ENCODE measurements at places on chromosomes 2 and 18. TPM values are rescaled to one million over a fixed set of nuclear protein-coding genes. Genes with fewer than 3 reads are reported as not detected.
A peak's percentile ranks its signal among the peaks of the same experiment; 100 is the strongest.

GRCh38 chr2:222915092-222915957 lies 54.5 kb downstream of the ACSL3 start:
- no peak for DNase-seq

- DNase-seq, result no peak
Measured at GRCh38 chr2:132782176-132782783, 112.3 kb upstream of the LYPD1 start.

GRCh38 chr2:11698009-11698922 lies 28.3 kb upstream of the NTSR2 start:
- no peak for DNase-seq

DNA sequence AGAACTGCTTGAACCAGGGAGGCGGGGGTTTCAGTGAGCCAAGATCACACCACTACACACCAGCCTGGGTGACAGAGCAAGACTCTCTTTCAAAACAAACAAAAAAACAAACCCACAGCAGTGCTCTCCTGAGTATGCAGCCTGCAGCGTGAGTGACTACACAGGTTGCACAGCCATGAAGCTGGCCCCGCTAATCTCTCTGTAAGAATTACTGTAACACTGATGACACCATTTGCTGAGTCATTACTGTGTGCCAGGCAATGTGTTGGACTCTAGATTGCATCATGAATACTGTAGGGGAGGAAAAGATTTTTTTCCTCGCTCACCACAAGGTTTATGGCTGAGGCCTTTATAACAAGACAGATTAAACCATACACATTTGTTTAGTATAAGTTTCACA lies 118.6 kb upstream of the ATP8B1 start:
- no peak for DNase-seq

DNA sequence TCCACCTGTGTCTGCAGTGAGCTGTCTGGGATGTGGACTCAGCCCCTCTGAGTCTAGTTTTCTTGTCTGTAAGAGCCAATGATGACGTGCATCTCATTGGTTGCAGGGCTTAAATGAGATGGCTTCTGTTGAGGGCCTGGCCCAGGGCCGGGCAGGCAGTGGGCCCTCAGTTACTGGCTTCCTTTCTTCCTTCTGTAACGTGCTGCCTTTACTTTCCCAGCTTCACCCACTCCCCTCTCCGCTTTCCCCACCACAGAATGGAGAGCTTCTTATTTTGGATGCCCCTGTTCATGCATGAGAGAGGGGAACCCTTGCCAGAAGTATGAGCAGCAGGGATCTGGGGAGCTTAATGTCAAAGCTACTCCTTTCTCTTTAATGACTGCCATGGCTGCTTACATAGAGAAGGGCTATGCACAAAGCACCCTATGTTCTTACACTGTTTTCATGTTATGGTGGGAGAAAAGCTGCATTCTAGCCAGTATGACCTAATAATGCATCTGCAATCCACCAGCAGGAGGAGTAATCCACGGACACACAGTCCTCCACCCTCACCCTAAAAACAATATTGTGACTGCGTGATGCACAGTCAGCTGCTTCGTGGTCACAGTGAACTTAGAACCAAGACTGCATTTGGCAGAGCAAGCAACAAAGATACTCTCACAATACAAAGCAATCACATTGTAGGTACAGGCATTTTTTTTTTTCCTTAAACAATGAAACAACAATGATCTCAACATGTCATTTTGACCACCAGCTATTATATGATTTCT lies 37.2 kb downstream of the CREG2 start:
- DNase-seq, result no peak

GRCh38 chr18:43587538-43588153 lies 310.4 kb upstream of the SYT4 start:
- DNase-seq, result no peak

DNA sequence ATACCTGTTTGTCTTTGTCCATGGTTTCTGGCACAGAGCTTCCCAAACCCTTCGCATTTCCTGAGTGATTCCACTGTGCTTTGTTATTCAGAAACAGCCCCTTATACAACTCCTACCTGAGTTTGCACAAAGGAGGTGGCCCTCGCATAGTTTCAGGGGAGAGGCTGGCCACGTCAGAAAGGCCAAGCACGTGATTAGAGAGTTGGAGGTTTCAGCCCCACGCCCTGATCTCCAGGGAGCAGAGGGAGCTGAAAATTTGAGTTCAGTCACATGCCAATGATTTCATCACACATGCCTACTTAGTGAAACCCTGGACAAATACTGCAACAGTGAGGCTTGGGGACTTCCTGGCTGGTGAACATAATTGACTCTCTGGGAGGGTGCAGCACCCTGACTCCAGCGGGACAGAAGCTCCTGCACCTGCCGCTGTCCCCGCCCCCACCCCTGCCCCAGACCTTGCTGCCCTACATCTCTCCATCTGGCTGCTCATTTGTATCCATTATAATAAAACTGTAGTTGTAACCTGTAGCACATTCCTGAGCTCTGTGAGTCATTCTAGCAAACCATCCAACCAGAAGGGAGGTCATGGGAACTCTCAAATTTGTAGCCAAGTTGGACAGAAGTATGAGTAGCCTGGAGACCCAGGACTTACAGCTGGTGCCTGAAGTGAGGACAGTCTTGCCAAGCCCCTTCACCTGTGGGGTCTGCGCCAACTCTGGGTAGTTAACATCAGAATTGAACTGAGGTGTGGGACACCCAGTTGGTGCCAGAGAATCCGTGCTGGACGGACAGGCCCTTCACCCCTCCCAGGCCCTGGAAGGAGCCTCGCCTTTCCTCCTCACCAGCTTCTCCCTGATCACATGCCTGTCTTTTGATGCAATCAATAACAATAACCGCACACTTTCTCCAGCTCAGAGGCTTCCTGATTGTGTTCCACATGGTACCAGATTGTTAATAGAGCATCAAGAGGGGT lies 224.3 kb downstream of the ANAPC1 start:
- DNase-seq, result peak; percentile 46

GRCh38 chr2:20299113-20299512 lies 51.5 kb downstream of the PUM2 start:
- no peak for DNase-seq

- no peak for DNase-seq
Measured at GRCh38 chr2:181004647-181005325, 24.4 kb downstream of the UBE2E3 start.

DNA sequence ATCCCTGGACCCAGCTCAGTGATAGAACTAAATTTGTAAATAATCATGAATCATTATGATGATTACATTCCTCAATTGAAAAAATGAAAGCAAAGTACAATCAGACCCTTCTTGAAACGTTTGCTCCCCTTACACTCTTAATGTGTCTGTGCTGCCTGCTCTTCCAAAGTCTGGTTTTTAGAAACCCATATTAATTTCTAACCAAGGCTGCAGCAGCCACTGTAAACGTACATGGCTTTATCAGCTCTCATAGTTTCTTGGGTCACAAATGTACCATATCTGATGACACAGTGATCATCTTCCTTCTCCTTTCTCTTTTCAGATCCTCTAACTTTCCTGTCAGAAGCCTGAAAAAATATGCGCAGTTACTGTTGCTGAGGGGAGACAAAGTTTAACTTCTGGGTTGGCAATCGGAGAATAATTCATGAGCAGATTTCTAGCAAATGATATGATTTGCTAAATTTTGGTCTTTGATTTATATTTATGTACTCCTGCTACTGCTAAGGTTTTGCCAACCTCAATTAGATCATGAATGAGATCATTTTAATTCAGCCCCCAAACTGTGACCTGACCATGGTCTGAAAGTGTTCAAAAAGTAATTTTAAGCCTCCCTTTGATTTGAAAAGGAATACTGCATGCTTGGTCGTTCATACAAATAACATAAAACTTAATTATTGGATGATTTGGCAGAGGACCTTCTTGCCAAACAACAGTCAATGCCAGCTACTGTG lies 12.3 kb downstream of the ZEB2 start:
- no peak for DNase-seq

DNA sequence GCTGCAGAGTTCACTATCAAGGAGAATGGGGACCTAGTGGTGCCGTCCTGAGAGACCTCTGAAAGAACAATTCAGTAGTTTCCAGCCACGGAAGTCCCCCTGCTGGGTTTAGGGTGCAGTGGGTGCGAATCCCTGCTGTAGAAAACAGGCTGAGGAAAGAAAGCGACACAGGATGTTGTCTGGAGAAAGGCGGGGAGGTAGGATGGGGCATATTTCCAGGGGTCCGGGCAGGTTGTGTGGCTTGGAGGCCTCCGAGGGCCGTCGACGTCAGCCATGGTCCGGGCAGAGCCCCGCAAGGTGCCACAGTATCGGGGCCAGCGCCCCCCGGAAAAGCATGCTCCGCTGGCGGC lies 807 bp upstream of the CREB1 start:
- no peak for DNase-seq

- DNase-seq, result no peak
Measured at GRCh38 chr18:57906852-57907251, 103.7 kb upstream of the ATP8B1 start.

DNA sequence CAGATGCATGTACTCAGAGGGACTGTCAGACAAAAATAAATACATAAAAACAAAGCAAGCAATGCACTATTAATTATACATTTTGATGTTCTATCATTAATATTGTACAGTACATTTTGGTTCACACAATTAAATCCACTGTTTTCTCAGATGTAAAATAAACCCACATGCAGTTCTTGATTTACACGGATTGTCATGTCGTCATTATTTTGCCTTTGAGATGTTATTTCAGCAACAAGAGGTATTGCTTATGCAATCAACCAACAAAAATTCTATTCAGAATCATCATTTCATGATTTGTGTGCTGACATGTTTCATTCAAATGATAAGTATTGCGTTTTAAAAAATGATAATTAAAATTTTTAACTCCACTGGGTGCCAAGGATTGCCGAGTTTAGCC lies 79.2 kb downstream of the TSHZ1 start:
- DNase-seq, result no peak

GRCh38 chr2:192675681-192676080 lies 480.9 kb upstream of the TMEFF2 start:
- DNase-seq, result no peak

DNA sequence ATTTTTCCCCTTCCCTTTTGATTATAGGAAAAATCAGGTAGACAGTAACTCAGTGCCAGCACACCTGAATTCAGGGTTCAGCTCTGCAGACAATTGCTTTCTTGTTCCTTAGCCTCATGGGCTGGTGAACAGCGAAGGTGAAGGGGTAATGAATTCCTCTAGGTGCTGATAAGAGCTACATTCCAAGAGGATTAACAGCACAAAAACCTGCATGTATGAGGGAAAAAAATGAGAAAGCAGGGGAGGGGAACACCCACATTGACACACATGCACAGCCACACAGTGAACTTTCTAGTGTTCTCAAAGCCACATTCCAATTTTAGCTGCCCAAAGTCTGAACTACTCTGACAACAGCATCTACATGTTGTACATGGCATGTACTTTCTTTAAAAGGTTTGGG lies 46.1 kb downstream of the SPATS2L start:
- DNase-seq, result no peak

GRCh38 chr2:231159306-231159705 lies 34.5 kb upstream of the HTR2B start:
- no peak for DNase-seq

- DNase-seq, result no peak
Measured at GRCh38 chr18:44589693-44590355, 90.9 kb upstream of the SETBP1 start.

ITGAV gene
- 31.4 TPM for total RNA-seq

M1AP gene
- total RNA-seq, result 0.23 TPM

PRKAG3 gene
- not detected for total RNA-seq

UNC80 gene
- 1.6 TPM for total RNA-seq

CYTIP gene
- total RNA-seq, result 3.7 TPM

MOGAT1 gene
- total RNA-seq, result 0.38 TPM

DLGAP1 gene
- 0.12 TPM for total RNA-seq

CD207 gene
- 0.14 TPM for total RNA-seq

STAT4 gene
- 2.4 TPM for total RNA-seq

CRYGD gene
- total RNA-seq, result not detected

Data from pancreas (tissue), 10 donors.